ENCODE measurements at places on chromosomes 2 and 18.

GRCh38 chr2:207330912-207331311 lies 165.2 kb upstream of the KLF7 start:
- no peak for DNase-seq

- no peak for DNase-seq
Measured at GRCh38 chr18:8858888-8859511, 153.6 kb downstream of the MTCL1 start.

- no peak for DNase-seq
Measured at GRCh38 chr2:98614024-98614739, 5.8 kb downstream of the UNC50 start.

- DNase-seq = no peak
Measured at GRCh38 chr2:201933792-201934237, 99.8 kb upstream of the FZD7 start.
